ENCODE measurements at places on chromosomes 7 and 10. TPM values are rescaled to one million over a fixed set of nuclear protein-coding genes. Genes with fewer than 3 reads are reported as not detected.

VGF gene
- 0.52 TPM for polyA plus RNA-seq

ANKRD61 gene
- polyA plus RNA-seq: 0.21 TPM

SPAM1 gene
- polyA plus RNA-seq: 0.02 TPM

IQUB gene
- 0.32 TPM for polyA plus RNA-seq

GRCh38 chr7:98137826-98138151 lies 31.1 kb downstream of the LMTK2 start:
- H3K4me1 ChIP-seq: peaks cover 11% of the 10 kb centered on the region
- H3K27ac ChIP-seq: no peak overlapping the region
- H3K4me3 ChIP-seq: no peak overlapping the region
- no peak for DNase-seq

DNA sequence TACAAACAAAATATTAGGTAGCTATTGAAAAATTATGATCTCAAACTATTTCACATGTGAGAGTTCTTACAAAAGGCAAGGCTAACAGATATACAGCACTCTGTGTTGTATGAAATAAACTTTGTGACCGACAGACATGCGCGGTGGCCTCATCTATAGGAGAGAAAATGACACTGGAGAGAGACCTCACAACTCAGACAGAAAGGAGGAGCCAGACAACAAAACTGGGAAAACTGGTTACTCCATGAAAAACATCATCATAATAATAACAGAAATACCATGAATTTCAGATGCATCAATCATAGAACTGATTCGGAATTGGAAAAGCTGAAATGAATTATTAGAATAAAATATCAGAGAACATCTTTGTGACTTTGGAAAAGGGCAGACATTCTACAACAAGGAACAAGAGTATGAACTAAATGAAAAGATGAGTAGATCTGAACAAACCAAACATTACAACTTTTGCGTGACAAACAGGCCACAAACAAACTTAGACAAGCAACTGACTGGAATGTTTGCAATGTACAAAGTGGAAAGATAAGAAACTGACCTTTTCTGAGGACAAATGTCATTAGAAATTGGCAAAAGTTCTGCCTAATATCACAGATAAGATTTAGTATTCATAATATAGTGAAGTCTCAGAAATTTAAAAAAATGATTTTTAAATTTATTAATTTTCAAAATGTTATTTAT lies 69.3 kb downstream of the TNS3 start:
- H3K4me3 ChIP-seq: no peak overlapping the region
- no peaks in the 10 kb centered on the region for H3K36me3 ChIP-seq
- H3K27ac ChIP-seq: no peak overlapping the region
- no peaks in the 10 kb centered on the region for H3K27me3 ChIP-seq
- H3K4me1 ChIP-seq: no peaks in the 10 kb centered on the region

- peak overlapping the region; percentile 27 for H3K27ac ChIP-seq
- H3K4me3 ChIP-seq: no peak overlapping the region
- H3K36me3 ChIP-seq: no peaks in the 10 kb centered on the region
Observed at GRCh38 chr7:116316838-116317628, 106.7 kb downstream of the TES start.

DNA sequence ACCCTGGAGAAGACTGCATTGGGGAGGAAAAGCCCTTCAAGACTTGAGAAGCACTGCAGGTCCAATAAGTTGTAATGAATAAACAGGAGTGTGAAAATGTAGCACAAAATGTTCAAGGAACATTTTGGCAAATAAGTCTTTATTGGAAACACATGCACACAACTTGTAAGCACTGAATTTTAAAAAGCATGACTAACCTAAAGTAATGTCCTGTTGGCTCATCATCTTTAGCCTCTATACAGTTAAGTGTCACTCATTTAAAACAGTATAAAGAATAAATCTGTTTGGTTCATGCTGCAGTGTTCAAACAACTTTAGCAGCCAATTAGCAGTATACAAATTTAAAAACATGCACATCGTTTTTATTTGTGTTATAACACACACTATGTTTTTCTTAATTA lies 108.6 kb downstream of the CDK6 start:
- no peak for DNase-seq
- H3K4me3 ChIP-seq: no peak overlapping the region
- no peaks in the 10 kb centered on the region for H3K27me3 ChIP-seq

DNA sequence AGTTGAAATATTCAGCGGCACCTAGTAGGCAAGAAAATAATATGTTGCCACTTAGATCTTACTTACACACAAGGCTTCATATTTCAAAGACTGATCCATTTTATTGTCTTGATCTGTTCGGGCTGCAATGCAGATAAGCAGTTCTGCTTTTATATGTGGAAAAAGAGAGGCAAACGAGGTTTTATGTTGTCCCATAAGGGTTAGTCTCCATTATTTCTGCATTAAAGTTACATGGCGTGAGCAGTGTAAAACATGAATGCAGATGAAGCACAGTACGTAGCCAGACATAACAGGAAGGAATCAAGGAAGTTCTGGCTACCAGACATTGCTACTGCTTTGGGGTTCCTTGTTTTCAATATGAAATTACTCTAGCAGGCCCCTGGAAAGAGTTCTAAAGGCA lies 224.8 kb downstream of the BBS9 start:
- no peaks in the 10 kb centered on the region for H3K27me3 ChIP-seq
- DNase-seq: no peak
- no peaks in the 10 kb centered on the region for H3K4me1 ChIP-seq
- H3K36me3 ChIP-seq: no peaks in the 10 kb centered on the region

Data from thymus (tissue), 14 donors.